ENCODE measurements at places on chromosomes 11 and 22.

DNA sequence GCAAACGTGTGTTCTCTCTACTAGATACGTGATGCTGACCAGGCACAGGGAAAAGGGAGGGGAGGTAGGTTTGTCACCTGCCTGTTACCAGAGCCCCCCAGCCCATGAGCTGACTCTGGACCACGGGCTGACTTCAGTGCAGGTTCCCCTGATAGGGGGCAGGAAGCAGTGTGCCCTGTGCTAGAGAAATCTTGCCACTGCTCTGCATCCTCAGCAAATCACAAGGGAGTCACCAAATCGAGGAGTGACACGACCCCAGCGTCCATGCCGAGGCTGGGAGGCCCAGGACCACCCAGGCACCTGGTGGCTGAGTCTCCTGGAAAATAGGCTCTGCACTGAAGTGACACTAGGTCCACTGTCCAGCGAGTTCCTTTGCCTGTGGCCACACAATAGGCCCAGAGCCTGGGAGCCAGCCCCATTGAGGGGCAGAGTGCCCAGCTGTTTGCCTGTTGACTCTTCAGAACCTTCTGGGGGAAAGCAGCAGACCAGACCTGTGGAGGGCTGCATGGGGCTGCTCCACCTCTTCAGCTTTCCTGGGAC, 99.3 kb downstream of the CTTN start:
- no peak for DNase-seq

DNA sequence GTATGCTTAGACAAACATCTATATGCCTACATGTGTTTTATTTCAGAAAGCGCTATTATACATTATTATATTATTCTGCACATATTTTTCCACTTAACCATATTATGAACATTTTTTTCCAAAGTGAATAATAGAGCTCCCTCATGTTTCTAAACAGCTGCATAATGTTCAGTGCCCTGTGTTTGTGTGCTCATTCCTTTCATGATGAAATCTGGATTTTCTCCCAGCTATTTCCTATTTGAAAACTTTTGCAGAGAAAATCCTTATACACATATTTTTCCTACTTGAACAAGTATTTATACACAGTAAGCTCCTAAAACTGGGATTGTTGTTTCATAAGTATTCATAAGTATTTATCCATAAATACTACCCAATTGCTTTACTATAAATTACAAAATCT, 18.1 kb upstream of the RFPL2 start:
- DNase-seq = no peak

- no peak for DNase-seq
Observed at GRCh38 chr22:19827341-19828034, 27.2 kb downstream of the GNB1L start.

DNA sequence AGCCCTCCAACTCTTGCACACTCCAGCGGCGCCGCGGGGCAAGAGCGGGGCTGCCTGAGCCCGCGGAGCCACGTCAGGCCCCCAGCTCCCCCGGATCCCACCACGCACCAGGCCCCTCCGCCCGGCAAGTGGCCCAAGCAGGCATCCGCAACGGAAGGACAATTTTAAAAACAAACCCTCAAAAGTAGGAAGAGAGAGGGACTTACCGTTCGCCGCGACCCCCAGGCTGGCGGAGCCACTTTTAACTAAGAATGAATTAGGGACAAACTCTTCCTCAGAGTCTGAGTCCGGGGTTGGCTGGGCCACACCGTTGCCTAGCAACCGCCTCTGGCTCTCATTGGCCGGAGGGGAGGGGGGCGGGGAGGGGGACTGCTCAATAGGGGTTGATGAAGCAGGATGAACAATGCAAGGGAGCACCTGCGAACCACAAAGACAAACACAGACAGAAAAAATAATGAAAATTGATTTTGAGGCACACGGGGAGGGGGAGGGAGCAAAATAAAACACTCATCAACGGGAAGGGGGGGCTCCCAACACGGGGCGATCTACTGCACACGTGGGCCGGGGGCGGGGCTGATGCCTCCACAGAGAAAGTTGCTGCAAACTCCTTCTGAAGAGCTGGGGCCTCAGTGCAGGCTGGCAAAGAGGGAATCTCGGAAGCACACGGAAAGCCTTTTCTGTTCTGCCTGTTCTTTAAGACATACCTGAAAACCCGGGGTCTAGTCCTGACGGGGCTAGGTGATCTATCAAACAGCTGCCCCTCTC, 387.5 kb upstream of the NARS2 start:
- no peak for DNase-seq

DNA sequence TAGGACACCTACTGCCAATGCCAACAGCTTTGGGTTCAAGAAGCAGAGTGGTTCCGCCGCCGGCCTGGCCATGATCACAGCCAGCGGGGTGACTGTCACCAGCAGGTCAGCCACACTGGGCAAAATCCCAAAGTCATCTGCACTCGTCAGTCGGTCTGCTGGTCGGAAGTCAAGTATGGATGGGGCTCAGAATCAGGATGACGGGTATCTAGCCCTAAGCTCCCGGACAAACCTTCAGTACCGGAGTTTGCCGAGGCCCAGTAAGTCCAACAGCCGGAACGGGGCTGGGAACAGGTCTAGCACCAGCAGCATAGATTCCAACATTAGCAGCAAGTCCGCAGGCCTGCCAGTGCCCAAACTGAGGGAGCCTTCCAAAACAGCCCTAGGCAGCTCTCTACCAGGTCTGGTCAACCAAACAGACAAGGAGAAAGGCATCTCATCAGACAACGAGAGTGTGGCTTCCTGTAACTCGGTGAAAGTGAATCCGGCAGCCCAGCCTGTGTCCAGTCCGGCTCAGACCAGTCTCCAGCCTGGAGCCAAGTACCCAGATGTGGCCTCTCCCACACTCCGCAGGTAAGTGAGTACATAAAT, 115.1 kb downstream of the DBX1 start:
- no peak for DNase-seq

GRCh38 chr11:69928121-69928520, 108.9 kb upstream of the FGF3 start:
- no peak for DNase-seq

DNA sequence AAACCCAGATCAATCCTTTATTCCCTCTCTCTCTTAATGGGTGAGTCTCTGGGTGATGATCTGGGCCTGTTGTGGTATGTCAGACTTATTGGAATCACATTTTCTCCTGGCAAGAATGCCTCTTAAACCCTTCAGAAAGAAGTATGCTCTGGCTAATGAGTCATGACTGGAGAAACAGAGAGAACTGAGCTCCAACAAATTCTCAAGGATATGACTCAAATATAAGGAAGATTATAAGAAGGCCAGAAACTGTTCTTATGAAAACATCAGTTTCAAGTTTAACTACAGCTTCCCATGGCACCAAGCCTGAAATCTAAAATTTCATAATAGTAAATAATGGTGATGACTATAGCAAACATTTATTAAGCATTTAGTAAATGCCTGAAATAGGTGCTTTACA, 83.9 kb downstream of the OR5AK2 start:
- no peak for DNase-seq

DNA sequence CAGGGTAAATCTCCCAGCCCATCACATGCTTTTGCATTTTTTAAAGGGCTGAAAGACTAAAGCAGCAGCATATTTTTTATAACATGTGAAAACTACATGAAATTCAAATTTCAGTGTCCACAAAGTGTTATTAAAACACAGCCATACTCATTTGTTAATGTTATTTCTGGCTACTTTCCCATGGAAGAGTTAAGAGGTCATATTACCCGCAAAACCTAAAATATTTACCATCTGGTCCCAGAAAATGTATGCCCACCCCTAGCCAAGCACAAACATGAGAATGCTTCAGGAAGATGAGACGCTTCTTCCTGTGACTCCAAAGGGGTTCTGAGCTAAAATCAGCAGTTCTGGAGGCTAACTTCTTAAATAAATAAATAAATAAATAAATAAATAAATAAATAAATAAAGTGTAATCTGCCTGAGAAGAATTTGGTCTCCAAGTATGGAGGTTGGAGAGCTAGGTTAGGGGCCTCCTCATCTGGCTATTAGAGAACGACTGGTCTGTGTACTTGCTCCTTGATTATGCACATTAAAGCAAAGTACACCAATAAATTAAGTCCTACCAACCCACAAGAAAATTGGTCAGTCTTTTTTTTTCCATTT, 9.7 kb downstream of the IMMP1L start:
- DNase-seq = no peak

DNA sequence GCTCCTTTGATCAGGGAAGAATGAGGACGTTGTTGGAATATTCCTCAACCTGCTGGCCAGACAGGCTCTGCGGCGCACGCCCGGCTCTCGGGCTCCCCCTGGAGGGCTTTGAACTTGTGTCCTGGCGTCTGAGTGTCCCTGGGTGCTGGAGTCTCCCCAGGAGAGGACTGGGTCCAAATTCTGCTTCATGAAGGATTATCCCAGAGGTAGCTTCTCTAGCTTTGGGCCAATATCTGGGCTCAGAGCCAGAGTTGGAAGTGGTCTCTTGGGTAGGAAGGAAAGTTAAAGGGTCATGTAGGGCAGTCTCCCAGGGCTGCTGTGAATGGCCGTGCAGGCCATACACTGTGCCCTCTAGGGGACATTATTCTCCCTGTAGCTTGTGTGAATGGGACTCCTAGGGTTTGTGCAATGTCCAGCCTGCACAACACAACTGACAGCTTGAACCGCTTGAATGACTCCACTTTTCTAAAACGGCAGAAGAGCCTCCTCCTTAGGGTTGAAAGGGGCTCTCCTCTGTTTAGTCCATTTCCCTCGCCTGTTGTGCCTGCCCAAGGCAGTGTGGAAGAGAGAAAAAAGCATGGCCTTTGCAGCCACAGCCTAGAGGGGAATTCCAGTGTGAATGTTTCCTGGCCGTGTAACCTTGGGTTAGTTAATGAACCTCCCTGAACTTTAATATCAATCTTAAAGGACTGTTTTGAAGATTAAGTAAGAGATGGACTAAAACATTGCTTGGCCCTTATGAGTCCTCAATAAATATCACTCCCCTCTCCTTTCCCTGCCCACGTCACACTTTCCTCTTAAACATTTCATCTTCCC, 111.2 kb upstream of the THY1 start:
- DNase-seq = no peak

DNA sequence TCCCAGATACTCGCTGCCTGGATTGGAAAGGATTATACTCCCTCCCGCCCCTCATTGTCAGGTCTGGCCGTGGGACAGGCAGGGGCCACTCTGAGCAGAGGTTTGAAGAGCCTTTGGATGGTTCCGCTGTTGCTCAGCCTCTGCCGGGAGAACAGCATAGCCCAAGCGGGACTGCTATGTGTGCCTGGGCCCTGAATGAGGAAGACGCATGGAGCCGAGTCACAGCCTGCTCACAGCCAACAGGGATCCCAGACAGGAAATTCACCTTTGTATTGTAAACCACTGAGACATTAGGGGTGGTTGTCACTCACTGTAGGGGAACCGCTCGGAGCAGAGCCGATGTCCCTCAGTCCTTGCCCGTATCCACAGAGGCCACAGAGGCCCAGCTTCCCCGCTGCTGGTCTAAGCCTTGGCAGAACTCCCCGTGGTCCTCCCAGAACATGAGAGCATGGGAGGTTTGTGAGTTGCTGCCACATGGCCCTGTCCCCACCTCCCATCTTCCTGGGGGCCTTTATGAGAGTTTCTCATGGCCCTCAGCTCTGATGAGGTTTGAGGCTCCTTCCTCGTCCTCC, 10.7 kb upstream of the FAM118A start:
- DNase-seq = no peak

GRCh38 chr11:77002776-77003175, 31.4 kb upstream of the B3GNT6 start:
- no peak for DNase-seq

DNA sequence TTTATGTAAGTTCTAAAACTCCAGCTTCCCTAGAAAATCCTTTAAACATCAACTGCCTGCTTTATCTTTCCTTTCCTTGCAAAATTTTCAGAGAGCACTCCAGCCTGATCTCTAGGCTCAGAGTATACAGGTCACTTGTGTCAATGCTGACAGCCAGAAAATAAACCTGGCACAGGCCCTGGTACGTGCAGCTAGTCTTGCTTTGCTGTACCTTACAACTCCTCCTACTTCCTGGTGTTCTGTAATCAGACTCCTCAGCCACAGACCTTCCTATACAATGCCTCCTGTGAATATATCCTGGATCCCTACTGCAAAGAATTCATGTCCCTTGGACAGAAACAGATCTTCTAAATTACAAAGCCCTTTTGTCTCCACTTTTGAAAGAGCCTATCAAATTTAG, 24.2 kb upstream of the TMEM123 start:
- DNase-seq = no peak

DNA sequence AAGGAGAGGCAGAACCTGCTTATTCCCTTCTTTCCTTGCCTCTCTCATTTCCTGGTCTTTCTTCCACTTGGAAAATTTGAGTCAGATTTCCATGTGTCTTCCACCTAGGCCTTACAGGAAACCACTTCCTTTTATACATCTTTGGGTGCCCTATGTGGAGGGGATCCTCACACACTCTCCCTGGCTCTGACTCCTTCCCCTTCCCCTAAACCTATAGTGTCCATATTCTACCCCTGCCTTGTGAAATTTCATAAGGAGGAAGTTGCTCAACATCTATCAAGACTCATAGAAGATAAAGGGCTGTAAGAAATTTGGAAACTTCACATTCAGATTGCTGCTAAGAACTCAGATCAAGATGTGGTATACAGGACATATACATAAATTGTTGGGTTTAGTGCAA, 20.4 kb downstream of the TUG1 start:
- no peak for DNase-seq

DNA sequence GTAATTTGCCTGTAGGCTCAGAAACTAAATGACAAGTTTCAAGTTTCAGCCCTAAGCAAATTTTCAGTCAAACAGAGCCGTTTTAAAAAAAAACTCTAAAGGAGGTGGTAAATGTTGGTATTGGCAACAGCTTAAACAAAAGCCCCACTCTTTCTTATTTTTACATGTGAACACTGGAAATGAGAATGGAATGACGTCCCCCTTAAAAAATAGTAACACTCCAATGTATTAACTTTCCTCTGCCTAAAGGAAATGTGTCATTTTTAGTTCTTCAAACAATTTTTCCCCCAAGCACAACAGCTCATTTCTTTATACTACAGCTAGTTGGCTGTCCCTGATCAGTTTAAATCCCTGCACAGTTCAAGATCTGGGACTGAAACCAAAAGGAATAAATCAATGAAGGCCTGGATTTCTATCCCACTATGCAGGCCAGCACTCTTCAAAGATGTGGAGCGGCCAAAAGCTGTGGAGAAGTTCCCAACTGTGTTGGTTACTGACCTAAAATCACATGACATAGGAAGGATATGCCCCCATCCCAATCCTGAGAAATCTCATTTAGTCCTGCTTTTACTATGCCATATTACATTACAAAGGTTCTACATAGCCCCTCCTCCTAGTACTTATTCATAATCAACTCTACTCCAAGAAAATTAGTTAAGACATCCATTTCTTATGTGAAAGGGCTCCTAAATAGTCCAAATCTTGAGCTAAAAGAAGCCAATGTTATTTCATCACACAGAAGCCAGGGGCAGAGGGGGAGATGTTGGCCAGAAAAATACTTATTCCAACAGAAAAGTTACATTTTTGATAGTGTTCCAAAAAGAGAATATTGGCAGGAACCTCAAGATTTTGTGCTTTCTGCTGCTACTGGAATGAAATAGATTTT, 95.9 kb downstream of the CADM1 start:
- no peak for DNase-seq

DNA sequence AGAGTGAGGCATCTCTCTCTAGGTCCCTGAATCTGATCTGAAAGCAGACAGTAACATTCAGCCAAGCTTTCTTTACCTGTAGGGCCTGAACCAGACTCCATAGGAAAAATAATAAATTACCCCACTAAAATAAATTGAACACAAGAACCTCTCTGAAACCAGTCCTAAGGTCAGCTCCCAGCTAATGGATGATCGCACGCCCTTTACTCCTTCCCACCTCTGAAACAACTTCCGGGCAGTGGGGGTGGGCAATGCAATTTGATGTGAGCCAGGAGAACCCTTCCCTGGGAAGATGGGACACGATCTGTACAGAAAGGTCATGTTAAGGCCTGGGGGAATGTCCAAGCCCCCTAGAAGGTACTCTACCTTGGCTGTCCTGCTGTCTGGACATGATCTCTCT, 71.2 kb downstream of the MICAL3 start:
- no peak for DNase-seq

Measured in central memory CD8-positive, alpha-beta T cell (primary cell).